ENCODE measurements at places on chromosomes 7 and 10.

GRCh38 chr7:93547716-93548115, 26.8 kb downstream of the CALCR start:
- DNase-seq, result no peak

DNA sequence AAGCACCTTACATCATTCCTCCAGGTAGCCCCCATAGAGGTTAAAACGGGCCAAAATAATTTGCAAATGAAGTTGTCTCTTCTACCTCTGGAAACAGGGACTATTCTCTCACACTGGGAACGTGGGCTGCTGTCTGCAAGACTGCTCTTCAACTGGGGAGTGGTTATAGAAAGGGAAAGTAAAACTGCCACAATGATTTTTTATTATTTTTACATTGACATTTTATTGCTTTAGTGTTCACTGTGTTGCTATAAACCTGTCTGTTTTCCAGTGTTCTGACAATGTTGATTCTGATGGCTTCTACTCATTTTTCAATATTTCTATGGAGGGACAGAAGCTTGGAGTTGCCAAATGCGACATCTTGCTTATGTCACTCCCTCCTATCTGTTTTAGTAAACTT, 115.1 kb upstream of the ANTXRL start:
- DNase-seq, result no peak

DNA sequence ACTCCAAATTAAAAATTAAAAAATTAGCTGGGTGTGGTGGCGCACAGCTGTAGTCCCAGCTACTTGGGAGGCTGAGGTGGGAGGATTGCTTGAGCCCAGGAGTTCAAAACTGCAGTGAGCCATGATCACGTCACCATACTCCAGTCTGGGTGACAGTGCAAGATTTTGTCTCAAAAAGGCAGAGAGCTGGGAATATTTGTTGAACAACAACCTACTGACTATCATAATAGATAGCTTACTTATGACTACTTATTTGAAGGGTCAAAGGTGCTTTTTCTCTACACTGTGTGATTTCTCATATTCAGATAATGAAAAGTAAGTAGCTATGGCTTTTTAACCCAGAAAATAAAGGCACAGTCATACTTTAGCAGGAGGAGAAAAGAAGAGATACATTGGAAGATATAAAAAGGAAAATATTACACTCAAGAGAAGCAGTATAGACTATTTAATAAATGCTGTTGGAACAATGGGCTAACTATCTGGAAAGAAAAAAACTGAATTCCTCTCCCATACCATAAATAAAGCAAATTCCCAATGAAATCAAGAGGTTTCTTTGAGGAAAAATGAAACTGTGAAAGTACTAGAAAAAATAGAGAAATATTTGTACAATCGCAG, 6.7 kb downstream of the GSDME start:
- DNase-seq, result no peak

DNA sequence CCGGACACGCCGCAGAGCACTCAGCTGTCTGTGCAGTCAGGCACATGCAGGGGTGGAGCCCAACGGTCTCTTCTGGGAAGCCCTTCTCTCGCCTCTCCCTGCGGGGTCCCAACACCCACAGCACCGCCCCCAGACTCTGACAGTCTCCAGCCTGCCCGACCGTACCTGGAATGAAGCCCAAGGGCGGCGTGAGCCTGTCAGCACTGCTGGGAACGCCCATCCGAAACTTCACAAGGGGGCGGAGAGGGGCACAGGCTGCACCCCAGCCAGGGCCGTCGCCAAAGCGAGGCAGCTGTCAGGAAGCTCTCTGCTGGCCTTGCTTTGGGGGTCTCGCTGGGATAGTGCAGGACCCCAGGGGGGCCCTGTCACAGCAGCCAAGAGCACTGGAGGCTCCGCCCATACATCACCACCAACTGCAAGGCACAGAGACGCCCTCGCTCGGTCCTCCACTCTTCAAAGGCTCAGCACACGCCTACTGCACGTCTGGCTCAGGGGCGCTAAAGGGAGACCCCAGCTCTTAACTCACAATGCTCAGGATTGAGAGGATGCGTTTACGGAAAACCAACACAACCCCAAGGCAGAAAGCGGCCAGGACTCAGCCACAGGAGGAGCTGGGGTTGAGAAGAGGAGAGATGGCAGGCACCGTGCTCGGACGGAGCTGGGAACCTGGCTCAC, 30.9 kb downstream of the MAD1L1 start:
- no peak for DNase-seq

DNA sequence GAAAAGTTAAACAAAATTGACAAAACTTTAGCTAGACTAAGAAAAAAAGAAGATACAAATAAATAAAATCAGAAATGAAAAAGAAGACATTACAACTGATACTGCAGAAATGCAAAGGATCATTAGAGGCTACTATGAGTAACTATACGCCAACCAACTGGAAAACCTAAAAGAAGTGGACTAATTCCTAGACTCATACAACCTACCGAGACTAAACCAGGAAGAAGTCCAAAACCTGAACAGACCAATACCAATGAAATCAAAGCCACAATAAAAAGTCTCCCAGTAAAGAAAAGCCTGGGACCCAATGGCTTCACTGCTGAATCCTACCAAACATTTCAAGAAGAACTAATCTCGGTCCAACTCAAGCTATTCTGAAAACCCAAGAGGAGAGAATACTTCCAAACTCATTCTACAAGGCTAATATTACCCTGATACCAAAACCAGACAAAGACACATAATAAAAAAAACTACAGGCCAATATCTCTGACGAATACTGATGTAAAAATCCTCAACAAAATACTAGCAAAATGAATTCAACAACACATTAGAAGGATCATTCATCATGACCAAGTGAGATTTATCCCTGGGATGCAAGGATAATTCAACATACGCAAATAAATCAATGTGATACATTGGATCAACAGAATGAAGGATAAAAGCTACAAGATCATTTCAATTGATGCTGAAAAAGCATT, 20.3 kb downstream of the ELAPOR2 start:
- DNase-seq, result no peak

DNA sequence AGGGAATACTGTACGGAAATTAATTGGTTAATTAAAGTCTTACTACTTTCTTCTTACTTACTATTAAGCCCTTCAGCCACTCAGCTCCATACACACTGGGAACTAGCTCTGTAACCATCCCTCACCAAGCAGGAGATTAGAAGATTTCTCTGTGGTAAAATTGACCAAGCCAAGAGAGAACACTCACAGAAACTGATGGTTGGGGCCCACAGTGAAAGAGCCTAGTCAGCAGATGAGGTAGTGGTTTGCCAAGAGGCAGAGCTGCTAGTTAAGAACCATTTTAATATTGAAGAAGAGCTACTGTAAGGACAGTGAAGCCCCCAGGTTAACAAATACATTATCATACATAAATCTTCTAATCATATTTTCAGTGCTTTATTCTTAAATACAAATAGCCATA, 21.8 kb upstream of the C10orf53 start:
- no peak for DNase-seq

DNA sequence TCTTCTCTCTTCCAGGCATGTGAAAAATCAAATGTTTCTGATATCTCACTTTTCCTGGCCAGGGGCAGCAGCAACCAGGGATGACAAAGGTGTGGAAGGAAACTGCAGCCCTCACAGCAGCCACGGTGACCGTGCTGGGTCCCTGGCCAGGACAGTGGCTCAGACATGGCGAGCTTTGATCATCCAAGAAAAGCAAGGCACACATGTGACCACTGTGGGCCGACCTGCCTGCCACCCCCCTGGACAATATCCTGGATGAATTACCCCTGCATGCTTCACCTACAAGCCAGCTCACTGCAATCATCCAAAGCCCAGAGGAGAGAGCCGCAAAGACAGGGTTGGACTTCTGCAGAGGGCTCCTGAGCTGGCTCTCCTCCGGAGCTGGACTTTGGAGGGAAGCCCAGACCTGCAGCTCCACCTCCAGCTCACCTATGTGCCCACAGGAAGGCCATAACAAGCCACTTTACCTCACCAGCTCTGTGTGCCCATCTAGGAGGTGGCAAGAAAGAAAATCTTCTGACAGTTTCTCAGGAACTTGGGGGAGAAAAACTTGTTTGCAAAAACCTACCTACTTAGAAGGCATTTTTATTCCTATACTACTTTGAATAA, 2.7 kb downstream of the CHST15 start:
- DNase-seq, result no peak

DNA sequence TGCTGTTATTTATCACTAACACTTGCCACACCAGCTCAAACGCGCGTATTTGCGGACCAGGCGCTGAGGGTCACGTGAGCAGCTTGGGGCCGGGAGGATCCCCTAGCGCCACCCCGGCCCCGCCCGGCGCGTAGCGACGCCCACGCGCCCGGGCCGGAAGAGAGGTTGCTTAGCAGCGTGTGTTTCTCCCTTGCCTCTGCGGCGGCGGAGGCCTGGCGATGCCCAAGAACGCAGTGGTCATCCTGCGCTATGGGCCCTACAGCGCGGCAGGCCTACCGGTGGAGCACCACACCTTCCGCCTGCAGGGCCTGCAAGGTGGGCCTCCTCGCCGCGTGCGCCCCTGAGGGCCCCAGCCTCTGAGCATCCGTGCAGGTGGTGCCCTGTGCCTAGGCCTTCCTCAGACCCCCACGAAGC, at the start of gene C10orf53:
Gene C10orf53, plus strand, starts transcription at position 172 of the 414 bp plus-strand sequence. Its CDS starts 47 bp downstream, at position 219.
- DNase-seq, result no peak

DNA sequence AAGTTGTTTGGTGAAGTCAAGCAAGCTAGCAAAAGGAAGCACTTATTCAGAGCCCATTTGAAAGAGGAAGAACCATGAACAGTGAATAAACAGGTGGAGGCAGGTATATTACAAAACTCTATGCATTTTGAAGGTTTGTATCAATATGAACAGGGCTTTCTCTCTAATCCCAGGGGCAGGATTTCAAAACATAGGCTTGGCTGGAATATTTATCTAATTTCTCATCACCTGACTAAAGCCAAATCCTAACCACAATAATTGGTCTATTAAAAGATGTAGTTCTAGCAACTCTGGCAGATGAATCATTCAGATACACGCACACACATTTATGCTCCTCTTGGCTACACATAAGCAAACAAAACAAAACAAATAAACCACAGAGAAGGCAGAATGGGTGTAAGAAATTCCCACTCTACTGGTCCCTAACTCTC, 554.4 kb downstream of the INHBA start:
- DNase-seq, result no peak

- no peak for DNase-seq
These were observed 136.5 kb upstream of the UNC5B start for GRCh38 chr10:71075759-71076472.

- no peak for DNase-seq
These were observed 116.6 kb upstream of the CDK1 start for GRCh38 chr10:60661637-60662036.

- no peak for DNase-seq
These were observed 95.9 kb downstream of the DNMBP start for GRCh38 chr10:99913831-99914235.
